Activated CD8-positive, alpha-beta T cell treated with anti-CD3 and anti-CD28 coated beads, Interleukin-2, amount 10 ng/mL, durations not matched to agents 7 days and 5 days (primary cell): ENCODE measurements at places on chromosomes 11 and 22.

- no peak for DNase-seq
Measured at GRCh38 chr11:3202759-3203158, 15.9 kb downstream of the MRGPRG start.

DNA sequence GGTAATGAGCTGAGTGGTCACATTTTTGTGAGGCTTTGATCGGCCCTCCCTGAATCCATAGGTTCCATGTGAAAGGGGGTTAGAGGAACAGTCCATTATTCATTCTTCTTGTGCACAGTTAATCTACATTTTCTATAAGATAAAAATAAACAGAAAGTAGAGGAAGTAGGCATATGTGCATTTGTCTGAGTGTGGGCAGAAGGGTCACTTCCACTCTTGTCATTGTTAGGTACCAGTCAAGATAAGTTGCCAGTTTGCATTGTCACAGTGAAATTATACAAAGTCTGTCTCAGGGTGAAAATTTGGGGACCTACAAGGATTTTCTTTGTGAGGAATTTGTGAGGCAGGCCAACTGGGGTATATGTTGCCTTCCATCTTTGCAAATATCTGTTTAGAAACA lies 4.6 kb upstream of the APOL4 start:
- no peak for DNase-seq

- no peak for DNase-seq
Measured at GRCh38 chr22:35480627-35481550, 59.7 kb upstream of the RASD2 start.

DNA sequence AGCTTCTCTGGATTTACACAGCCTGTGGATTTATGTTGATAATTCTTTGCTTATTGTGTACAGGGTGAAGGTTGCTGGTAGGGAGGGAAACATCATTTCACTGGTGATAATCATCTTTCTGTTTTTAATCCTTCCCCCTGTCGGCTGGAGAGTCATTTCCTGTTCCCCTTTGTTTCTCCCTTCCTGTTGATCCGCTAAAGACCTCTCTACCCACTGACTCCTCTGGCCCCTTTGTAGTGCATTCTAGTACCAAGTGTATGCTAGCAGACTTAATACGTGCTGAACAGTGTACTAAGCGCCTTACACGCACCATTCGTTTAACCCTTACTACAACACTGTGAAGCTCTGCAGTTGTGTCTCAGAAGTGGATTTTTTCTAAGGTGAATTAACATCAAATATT lies 19.0 kb upstream of the OR9Q1 start:
- no peak for DNase-seq

GRCh38 chr11:27973851-27974536 lies 134.0 kb downstream of the KIF18A start:
- DNase-seq, result no peak

DNA sequence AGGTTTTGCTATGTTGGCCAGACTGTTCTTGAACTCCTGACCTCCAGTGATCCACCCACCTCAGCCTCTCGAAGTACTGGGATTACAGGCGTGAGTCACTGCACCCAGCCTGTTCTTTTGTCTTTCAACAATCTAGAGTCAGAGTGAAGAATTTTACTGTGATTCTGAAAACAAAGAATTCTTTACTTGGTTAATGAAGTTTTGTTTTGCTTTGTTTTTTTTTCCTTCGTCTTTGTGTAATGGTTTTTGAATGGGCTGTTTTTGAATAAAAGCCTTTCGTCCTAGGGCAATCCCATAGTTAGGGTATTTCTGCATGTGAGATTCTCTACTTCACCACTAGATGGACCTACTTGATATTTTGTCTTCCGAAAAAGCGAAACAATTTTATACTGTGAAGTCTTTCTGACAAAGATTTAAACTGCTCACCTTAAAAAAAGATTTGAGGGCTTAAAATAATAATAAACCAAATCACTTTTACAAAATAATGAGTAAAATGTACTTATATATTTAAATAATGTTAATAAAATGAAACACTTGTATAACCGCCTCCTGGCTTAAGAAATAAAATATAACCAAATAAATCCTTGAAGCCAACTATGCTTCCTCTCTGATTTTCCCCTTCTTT lies 43.4 kb upstream of the SC5D start:
- DNase-seq, result no peak

DNA sequence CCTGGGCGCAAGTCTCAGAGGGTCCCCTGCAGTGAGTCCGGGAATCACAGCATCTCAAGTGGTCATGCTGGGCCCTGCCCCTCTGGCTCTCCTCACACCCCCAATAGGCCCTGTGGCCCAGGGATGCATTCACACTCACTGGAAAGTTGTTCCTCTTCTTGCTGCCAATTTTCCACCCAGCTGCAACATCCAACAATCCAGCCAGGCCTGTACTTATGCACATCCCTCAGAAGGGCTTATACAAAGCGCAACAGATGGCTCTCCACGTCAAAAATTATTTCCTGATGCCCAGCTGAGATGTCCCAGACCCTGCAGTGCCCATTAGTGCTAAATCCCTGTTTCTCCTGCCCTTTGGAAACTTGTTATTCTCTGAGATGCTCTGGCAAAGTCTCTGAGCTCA lies 407.8 kb upstream of the NARS2 start:
- DNase-seq, result no peak

GRCh38 chr22:28983788-28984441 lies 77.7 kb downstream of the C22orf31 start:
- no peak for DNase-seq

GRCh38 chr11:637593-638521 lies 788 bp downstream of the DRD4 start:
- no peak for DNase-seq

GRCh38 chr11:130997278-130997677 lies 81.0 kb upstream of the SNX19 start:
- DNase-seq, result no peak

DNA sequence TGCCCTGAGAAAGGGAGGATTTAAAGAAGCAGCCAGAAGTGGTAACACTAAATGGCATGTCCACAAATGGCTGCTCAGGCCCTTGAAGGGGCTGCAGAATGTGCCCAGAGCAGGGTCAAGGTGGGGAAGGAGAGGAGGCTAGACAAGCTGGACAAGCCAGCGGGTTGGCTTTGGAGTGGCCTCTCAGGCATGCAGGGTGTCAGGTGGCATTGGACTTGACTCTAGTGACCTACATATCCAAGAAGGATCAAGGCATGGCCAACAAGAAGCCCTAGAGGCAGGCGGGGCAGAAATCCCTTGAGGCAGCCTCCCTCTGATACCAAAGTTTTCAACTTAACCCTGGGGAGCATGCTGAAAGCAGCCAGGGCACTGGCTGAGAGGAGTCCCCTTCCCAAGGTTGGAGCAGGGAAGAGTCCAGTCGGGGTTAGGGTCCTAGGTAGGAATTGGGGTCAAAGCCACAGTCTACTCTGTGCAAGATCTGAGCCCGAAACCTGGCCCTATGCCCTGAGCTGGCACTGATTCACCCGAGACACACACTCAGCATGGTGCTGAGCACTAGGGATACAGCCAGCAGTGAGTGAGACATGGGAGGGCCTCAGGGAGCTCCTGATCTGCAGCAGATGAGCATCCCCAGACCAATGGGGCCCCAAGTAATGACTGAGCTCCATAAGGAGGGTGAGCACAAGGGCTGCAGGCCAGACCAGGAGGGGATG lies 95.8 kb upstream of the ASPHD2 start:
- no peak for DNase-seq

DNA sequence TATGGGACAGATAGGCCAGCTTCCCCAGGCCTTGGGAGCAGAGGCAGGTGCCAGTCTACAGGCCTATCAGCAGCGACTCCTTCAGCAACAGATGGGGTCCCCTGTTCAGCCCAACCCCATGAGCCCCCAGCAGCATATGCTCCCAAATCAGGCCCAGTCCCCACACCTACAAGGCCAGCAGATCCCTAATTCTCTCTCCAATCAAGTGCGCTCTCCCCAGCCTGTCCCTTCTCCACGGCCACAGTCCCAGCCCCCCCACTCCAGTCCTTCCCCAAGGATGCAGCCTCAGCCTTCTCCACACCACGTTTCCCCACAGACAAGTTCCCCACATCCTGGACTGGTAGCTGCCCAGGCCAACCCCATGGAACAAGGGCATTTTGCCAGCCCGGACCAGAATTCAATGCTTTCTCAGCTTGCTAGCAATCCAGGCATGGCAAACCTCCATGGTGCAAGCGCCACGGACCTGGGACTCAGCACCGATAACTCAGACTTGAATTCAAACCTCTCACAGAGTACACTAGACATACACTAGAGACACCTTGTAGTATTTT lies 26.6 kb upstream of the L3MBTL2 start:
- DNase-seq, result no peak

DNA sequence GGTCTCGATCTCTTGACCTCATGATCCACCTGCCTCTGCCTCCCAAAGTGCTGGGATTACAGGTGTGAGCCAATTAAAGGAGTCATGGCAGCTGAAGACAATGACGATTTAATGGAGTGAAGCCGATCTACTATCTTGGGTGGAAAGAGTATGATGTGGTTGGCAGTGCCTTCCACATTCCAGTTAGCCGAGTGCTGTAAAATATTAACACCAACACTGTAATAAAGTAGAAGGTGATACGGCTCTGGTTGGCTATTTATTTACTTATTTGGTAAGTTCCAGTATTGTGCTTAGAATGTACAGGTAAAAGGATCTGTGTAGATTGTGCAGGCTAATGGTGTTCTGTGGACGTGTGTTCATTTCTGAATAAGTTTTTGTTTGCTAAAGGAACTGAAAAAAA lies 149.6 kb upstream of the MTMR2 start:
- no peak for DNase-seq

DNA sequence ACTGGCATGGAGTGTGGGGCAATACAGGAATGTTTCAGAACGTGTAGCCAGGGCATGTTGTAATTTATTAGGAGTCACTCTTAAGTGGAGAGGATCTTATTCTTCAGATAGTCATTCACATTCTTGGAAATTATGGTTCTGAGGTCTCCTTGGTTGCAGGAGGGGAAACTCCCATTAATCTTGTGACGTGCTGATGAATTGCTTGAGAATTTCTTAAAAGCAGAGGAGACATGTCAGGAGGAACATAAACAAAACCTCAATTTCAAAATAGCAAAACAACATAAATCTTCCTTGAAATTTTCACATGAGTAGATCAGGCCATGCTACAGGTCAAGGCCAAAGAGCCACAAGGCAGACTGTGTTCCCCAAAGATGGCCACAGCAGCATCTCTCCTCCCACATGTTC lies 50.4 kb downstream of the ADM start:
- no peak for DNase-seq
